ENCODE measurements at places on chromosomes 7 and 10.

DNA sequence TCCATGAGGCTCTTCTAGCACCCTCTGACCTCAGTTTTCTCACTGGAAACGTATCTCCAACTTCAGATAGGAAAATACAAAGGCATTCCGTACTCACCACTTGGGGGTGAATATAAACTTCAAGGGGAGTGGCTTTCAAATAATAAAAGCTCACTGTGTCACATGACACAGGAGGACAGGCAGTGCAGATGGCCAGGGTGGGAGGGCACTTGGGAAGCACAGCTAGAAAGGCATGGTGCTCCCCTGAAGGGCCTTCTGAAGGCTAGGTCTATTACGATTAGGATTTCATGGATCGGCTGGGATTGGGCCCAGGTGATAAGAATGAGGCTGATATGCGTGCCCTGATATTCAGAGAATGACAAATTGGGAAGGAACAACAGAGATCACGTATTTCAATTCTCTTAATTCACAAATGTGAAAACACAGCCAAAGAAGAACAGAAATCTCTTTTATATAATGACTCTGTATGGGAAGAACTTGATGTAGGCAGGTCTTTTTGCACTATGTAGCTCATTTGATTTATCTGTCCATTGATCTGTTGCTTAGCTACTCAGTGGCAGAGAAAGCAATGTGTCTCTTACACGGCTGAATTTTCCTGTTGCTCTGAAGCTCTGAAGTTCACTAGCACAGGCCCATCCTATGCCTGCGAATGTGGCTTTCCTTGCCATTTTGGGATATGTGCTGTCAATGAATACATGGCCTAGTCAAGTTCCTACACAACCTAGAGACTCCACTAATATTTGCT is 83.0 kb downstream of the BEND7 start:
- DNase-seq: no peak

DNA sequence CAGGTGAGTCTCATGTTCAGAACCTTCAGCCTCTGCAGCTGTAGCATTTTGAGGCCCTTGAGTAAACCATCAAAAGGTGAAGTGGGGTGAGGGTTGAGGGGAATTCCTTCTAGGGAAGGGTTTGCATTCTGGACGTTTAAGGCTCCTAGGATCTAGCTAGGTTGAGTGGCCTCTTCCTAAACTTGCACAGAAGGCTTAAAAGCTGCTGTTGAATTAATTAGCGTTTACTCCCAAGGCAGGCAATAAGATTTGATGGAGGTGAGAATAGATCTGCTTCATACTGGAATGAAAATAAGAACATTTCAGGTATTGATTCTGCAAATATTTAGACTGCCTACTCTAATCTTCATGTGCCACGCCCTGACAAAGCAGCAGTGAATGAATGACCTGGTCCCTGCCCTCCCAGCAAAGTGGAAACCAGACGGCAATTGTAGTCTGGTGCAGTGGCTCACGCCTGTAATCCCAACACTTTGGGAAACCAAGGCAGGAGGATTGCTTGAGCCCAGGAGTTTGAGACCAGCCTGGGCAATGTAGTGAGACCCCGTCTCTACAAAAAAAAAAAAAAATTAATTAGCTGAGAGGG is 11.4 kb upstream of the KPNA7 start:
- no peak for DNase-seq

GRCh38 chr7:749140-749551 is 22.1 kb upstream of the PRKAR1B start:
- DNase-seq: peak; percentile 90

DNA sequence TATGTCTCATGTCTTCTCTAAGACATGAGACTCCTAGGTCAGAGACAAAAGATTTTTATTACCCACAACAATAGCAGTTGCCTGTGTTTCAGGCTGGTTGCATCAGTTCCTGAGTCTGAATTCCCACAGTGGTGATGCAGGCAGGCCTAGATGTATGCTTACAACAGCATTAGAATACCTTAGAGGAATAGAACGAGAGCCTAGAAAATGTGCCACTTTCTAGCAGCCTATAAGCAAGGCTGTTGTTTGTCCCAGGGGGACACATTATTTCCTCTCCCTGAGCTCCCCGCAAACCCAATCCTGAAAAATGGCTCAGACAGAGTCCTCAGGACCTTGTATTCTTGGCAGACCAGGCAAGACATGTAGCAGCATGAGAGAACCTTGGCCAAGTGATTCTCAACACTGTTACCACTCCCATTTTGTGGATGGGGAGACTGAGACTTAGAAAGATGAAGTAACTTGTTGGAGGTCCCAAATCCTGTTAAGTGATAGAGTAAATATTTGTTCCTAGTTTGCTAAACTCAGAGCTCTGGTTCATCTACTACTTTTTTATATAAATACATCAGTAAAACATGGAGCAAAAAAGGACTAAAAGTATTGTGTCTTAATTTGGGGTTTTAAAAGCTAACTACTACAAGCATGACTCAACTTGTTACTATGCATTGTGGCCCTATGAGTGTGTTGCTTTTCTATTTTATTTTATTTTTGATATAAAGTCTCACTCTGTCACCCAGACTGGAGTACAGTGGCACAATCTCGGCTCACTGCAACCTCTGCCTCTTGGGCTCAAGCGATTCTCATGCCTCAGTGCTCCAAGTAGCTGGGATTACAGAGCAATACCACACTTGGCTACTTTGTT is 14.2 kb downstream of the VTI1A start:
- DNase-seq: no peak

GRCh38 chr10:79077488-79078173 is 8.9 kb downstream of the ZMIZ1 start:
- DNase-seq: no peak

DNA sequence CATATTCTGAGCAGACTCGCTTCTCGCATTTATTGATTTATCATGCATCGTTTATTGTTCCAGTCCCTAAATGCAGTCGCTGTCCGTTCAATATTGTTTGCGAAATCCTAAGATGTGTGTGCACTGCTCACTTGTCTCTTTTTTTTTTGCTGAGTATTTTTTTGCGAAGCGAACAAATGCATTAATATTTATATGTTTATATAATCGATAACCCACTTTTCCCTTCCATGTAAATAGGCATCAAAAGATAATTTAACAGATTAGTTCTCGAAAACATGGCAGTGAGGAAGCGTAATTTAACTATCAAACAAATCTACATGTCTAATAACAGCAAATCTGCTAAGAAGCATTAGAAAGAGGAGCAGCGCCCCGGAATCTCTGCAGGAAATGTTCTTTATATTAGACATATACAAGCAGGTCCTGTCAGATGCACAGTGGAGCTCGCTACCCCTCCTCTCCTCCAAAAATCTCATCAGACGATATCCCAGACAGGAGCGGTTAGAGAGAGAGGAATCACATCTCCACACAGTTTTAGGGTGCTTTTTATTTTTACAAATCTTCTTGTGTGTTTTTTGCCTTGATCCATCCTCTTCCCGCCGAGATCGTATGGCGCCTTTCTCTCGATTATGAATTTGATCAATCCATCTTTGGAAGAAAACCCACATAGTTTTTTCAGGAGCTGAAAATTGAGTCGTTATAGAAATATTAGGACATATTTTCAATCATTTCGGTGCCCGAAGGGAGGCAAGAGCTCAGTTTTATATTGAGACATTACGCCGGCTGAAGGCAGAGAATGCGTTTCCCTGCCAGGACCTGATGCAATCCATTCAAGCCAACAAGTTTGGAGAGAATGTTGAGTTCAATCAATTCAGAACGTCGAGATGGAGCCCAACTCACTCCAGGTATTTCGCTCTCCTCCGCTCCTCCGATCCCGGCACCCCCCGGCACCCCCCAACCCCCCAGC is at the start of gene ARID5B:
ARID5B (plus strand) TSS at position 871 of the 964 bp plus-strand sequence; CDS start at position 882, 11 bp downstream.
- peak; percentile 68 for DNase-seq

DNA sequence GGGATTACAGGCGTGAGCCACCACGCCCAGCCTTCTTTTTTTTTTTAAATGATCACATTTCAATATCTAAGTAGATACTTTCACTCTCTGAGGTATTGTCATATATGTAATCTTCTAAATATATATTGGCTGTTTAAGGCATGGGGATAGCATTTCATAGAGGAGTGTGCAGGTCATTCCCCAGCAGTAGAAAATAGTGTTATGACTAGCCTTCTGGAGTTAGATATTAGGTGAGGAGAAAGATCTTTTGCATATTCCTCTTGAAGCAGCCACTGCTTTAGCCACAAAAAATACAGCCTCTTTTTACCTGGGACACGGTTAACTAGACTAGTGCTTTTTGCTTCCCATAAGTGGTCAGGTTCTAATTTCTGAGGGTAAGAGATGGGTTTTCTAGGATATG is 28.9 kb downstream of the ADD3 start:
- DNase-seq: no peak

- DNase-seq: no peak
Measured at GRCh38 chr7:101104799-101105198, 19.5 kb downstream of the TRIM56 start.

DNA sequence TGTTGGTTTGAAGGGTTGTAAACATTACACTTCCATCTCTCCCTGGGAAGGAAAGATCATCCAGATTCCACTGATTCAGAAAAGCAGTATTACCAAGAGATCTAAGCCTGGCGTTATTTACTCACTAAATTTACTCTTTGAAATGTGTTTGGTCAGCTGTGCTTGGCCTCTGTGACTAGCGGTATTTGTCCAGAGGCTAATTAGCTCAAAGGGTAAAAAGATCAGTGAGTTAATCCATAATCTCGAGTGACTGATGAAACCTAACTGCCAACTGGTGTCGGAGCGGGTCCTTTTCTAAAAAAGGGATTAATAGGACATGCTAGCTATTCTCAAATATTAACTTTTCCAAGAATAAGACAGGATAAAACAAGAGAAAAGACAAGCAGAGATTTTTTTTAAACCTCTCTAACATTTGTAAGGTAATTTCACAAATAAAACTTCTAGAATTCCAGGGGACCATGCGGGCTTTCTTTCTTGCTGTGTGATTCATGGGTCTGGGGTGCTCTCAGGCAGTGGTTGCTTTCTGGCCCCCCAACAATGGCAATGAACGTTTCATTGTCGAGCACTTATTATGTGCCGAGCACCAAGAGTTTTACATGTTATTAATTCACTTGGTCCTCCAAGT is 247.3 kb upstream of the AOAH start:
- no peak for DNase-seq

DNA sequence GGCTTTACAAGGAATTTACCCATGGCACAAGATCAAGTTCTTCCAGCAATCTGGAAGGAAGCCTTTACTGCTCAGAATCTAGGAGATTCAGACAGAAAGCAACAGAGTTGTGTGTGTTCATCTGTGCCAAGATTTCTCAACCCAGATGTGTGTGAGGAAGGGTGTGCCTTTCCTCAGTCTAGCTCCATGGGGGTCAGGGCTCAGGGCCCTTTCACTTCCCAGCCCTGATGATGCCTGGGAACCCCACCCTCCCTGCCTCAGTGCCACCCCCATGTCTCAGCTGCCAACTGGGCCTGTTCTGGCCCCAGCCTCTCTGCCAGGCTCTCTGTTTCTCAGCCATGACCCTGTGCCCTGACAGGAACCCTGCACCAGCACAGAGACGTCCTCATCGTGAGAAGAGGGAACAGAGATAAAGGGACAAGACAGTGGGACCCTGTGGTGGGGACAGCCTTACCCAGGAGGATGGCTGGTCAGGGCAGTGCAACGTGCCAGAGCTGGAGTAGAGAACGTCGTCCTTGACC is 102.0 kb downstream of the VIPR2 start:
- no peak for DNase-seq

- no peak for DNase-seq
Measured at GRCh38 chr10:30373596-30374327, 24.7 kb upstream of the MTPAP start.

DNA sequence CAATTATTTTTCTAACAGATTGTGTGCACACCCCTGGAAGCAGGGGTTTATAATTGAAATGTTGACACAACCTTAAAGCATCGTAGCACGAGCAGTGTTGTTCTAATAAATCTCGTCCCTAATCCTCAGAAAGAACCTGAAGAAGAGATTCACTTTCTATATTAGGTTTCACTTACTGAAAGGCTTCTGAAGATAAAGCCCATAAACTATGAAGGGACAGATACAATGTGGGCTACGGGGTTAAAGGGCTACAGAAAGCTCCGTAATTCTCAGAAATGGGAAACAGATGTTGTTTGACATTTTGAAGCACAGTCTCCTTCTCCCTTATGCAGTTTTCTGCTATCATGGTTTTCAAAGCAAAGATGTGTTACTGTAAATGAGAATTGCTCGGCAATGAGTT is 479.6 kb downstream of the GATA3 start:
- peak; percentile 30 for DNase-seq

GRCh38 chr7:144549861-144550260 is 146.4 kb upstream of the NOBOX start:
- DNase-seq: no peak

DNA sequence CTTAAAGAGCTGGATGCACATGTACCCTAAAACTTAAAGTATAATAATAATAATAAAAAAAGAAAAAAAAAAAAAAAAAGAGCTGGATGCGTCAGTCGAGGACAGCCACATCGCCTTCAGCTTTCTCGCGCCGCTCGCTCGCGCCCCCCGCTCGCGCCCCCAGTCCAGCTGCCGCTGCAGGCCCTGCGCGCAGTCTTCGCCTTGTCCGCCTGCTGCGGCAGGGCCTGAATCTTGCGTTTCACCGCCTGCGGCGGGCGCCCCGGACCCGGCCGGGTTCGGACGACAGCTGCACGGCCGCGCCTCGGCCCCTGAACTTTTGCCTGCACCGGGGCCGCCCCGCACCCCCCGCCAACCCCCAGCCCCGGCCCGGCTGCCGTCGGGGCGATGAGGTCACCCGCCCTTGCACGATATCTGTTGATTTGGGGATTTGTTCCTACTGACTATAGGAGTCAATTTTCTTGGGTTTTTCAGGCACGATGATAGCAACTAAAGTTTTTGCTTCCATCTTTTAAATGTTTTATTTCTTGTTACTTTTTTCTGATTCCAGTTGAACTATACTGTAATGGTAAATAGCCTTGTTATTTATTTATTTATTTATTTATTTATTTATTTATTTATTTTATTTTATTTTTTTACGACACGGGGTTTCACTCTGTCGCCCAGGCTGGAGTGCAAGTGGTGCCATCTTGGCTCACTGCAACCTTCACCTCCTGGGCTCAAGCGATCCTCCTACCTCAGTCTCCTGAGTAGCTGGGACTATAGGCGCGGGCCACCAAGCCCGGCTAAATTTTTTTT is 33.5 kb upstream of the CPN1 start:
- no peak for DNase-seq

- DNase-seq: peak; percentile 40
Measured at GRCh38 chr7:157122800-157123495, 15.8 kb upstream of the UBE3C start.

DNA sequence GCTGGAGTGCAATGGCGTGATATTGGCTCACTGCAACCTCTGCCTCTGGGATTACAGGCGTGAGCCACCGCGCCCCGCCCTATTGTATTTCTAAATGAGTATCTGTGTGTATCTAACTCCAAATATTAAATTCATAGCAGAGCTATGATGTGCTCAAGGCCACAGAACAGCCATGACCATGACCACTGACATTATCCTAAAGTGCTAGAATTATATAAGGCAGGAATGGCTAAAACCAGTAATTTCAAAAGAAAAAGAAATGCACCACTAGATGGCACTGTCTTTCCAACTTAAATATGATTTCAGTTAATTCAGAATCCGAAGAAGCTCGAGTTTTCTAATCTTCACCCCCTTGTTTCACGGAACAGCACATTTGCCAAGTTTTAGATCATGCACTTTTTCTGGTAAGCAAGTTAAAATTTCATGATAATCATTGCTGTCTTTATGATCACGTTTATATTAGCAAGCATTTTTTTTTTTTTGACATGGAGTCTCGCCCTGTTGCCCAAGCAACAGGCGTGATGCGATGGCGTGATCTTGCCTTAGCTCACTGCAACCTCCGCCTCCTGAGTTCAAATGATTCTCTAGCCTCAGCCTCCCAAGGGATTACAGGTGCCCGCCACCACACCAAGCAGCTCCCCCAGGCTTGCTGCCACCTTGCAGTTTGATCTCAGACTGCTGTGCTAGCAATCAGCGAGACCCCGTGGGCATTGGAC is 65.3 kb downstream of the OR13A1 start:
- peak; percentile 38 for DNase-seq
